Activated T-cell treated with anti-CD3 and anti-CD28 coated beads, Interleukin-2, amount 50 U/mL, for 48 hours (primary cell): ENCODE measurements at places on chromosomes 6 and 20.

DNA sequence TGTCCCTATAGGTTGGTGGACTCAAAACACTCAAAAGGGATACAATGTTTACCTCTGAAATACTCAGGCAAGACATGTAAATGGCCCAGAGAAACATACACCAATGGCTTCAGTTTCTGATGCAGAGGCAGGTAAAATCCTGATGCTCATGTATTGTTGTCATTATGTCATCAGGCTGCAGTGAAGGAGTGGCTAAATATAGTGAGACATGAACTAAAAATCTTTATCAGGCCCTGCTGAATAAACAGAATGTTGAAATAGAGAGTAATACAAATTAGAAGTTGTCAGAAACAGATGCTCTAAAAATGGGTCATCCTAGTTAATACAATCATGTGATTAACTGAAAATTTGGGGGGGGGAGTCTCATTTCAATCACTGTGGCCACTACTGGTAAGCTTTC is 20.4 kb downstream of the PTPRK start:
- no peak for DNase-seq

- DNase-seq = no peak
Observed at GRCh38 chr6:116392132-116393013, 21.6 kb downstream of the DSE start.

GRCh38 chr20:59015411-59015810 is 3.8 kb upstream of the TUBB1 start:
- no peak for DNase-seq

DNA sequence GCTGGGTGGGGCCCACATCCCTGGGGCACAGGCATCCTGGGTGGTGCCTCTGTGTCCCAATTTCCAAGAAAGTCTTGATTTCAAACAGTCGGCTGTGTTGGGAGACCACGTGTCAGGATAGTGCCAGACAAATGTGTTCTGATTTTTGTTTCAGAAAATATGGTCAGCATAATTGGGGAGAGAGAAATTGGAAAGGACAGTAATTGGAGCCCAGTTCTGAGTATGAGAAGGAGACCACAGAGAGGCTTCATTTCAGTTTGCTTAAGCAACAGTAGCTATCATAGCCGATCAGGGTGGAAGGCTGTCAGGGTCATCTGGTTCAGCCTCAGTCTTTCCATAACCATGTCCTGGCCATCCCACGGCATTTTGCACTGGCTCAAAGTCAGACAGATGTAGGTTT is 220.7 kb downstream of the CDC5L start:
- no peak for DNase-seq

DNA sequence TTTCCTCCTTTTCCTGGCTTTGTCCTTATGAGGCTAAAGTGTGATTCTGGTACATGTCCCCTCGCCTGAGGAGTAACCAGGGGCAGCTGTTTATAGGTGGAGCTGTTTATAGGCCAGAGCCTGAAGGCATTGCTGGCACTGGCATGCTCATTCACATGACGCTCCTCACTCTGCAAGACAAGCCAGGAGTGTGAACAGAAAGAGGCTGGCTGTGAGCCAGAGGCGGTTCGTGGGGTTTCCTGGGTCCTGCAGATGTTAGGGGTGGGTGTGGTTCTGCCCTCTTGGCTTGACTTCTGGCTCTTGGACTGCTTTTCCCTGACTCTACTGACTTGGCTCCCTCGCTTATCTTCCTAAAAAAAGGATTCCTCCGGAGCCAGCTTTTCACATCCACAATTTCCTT is 12.8 kb upstream of the MDFI start:
- no peak for DNase-seq

DNA sequence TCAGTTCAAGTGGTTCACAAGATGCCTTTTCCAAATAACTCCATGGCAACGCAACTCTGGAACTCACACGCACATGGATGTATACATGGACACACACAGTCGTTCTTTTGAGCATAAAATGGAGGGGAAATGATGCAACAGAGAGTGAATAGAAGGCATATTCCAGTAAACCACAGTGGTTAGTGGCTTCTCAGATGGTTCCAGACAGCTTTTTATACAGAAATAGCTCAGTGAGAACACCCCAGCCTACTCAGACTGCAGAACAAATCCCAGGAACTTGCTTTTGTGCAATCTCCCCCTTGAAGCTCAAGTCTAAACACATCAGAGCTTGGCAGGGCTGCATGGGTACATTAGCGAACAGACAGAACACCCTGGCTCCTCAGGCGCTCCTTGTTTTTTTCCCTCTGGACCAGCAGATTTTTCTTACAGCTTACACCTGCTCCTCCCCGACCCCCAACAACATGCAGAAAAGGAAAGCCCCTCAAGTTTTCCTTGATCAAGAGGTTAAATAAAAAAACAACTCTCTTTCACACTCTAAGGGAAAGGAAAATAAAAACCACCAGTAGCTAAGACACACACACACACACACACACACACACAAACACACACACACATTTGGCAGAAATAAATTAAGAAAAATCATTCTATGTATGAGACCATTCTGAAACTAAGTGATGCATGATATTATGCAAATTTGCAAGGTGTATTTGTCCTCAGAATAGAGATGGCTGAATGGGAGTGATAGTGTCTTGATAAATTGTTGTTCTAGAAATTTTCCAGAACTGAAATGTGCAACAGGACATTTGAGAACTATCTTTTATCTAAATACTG is 51.2 kb upstream of the RANBP9 start:
- peak; percentile 51 for DNase-seq

DNA sequence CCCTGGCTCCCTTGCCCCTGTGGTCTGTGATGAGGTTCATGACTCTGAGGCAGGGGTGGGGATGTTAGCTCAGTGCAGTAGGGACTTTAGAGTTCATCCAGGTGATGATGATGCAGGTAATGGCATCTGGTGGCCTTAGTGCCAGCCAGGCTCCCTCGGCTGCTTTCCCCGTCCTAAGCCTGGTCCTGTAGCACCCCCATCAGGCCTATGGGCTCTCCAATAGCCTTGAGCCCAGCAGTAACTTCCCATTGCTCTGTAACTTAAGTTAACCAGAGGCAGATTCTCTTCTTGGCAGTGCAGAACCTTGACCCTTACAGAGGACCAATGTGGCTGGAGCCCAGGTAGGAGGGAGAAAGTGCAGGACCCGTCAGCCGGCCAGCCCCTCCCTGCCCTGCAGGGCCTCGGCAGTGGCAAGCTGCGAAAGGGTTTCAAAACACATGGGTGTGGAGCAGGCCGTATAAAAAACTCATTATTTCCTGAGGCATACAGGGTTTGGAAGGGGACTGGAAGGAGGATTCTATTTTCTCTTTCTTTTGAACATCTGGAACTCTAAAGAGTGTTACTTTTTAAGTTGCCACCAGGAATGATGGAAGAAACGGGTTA is 406.9 kb downstream of the CDH26 start:
- no peak for DNase-seq

DNA sequence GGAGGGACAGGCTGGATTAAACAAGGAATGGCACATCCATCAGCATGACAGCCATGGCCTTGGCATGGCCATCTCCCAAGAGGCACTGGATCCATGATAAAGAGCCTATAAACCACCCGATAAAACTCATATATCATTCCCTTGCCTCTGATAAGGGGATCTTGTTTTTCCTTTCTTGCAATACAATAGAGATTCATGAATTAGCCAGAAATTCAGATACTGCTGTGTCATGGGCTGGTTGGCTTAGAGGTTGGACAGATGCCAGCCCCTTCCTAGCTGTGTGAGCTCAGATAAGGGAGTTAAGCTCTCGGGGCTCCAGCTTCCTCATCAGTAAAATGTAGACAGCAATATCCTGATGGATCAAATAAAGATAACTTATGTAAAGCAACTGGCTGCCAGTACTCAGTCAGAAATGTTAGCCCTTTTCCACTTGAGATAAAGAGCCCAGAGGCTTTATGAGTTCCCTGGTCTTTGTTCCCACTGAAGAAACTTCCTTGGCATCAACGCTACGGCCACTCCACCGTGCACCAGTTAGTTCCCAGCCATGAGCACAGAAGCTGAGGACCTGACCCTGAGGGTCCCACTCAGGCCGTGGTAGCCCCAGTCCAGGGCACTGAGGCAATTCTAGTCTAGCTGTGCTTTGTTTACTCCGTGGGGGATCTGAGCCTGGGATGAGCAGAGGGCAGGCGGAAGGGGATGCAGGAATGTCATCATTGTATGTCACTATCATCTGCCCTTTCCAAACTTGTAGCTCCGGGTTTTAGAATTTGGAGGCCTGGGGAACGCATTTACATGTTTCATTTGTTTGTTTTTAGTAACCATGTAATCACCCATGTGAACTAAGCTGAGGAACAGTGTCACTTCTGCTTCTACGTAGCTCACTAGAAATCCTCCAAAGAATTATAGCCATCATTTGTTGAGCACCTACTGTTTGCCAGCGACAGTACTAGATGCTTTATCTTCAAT is 67.2 kb upstream of the TBC1D7 start:
- DNase-seq = no peak

- DNase-seq = no peak
Observed at GRCh38 chr6:41716516-41717391, 18.7 kb downstream of the TFEB start.

DNA sequence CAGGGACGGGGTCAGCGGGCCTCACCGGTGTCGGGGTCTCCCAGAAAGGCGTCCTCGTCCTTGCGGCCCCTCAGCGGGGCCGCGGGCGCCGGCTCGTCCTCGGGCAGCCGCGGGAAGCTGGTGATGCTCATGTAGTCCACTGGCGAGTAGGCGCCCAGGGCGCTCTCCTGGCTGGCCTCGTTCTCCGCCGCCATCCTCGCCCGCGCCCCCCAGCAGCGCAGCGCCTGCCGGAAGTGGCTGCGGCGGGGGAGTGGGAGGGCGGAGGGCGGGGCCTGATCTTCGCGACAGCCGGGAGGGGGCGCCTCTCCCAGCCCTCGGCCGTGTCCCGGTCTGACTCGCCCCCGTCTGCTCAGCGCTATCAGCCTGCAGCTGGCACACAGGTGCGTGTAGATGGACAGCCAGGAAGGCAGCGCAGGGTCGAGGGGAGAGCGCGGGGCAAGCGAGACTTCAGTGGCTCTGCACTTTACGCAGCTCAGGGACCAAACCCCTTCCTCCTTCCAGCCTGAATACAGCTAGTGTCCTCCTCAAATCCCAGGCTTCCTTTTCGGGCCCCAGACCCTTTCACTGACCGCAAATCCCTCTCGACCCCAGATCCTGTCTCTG is at the start of gene GGT7:
TSS of gene GGT7 (minus strand) at position 235 of the 603 bp plus-strand sequence. CDS start at position 194, 41 bp downstream.
- peak; percentile 90 for DNase-seq

DNA sequence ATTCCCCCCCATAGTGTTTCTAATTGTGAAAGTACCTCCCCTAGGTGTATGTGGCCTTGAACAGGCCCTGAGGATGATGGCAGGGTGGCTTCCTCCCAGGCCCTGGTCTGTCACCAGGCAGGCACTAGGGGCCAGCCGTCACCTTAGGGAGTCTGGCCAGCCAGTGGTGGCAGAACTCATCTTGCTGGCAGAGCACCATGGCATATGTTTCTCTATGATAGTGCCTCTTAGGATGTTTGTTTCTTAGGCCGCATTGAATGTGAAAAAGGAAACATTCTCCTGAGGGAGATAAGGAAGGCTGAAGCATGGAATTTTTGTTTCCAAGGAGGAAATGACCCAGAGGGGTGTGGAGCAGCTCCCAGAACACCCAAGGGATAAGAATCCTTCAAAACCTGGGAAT is 45.2 kb upstream of the KLHL31 start:
- no peak for DNase-seq

GRCh38 chr20:48571949-48572847 is 255.6 kb downstream of the PREX1 start:
- no peak for DNase-seq

GRCh38 chr20:12058216-12058615 is 140.5 kb downstream of the BTBD3 start:
- DNase-seq = no peak

DNA sequence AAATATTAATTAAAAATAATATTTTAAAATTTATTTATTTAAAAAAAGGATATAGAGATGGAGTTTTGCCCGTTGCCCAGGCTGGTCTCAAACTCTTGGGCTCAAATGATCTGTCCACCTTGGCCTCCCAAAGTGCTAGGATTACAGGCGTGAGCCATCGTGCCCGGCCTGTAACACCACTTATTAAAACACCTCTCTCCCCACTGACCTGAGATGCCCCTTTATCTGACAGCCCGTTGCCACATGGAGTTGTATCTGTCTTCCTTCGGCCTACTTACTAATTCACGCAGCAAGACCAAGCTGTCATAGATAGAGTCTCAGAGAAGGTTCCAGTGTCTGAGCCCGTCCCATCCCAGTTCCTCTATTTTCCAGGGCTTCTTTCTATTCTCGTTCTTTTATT is 30.7 kb downstream of the KIF25 start:
- DNase-seq = no peak

GRCh38 chr6:43907312-43907711 is 137.3 kb downstream of the VEGFA start:
- DNase-seq = no peak

DNA sequence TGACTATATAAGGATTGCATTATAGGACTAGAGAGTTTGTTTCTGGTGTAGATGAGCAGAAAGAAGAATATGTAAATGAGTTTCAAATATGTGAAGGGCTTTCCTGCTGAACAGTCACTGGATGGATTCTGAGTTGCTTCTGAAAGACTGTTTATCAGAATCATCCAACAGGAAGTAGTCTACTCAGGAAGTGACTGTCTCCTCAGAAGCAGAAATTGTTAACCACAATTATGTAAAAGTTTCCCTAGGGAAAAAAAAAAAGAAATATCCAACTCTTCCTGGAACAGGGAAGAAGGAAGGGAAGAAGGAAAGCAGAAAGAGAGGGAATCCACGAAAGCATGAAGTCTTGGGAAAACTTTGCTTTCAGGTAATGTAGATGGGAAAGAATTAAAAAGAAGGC is 138.9 kb downstream of the TENT5A start:
- DNase-seq = no peak

- no peak for DNase-seq
Observed at GRCh38 chr20:10649797-10650160, 24.0 kb downstream of the JAG1 start.

DNA sequence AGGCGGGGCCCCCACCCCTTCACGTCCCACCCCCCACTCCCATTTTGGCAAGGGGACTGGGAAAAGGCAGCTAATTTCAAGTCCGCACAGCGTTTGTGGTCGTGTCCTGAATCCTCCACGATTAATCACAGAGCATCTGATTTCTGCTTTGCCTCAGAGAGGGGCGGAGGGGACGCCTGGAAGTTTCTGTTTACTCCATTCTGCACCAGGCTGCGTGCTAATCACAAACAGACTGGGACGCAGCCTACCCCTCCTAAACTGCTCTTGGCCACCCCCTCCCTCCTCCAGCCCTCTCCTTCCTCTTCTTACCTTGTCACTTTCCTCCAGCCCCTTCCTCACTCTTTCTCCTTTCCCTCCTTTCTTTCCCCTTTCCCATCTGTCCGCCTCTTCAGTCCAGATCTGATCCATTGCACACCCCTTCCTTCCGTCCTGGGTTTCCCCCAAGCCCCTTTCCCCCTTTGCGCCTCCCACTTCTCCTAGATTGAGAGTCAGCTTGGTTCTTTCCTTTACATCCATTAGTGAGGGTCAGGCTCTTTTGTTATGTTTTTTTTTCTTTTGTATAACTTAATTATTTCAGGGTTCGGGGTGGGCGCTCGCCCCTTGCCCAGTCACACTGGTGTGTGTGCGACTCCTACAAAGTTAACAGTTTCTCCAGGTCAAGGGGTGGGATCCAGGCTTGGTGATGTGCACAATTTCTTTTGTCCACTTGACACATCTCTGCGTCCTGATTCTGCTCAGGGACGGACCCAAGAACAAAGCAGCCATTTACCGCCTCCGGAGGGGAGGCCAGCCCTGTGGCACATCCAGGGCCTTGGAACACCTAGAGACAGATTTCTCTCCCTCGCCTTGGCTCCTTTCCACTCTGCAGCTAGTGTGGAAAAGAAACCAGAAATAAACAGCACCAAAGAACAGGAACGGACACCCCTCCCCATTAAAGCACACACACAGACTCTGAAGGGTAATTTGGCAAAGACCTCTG is 520 bp upstream of the RIPOR3 start:
- DNase-seq = peak; percentile 17
